ENCODE measurements at places on chromosomes 5 and 9. TPM values are rescaled to one million over a fixed set of nuclear protein-coding genes. Genes with fewer than 3 reads are reported as not detected.

Gene SH2D3C
- 1.9 TPM for total RNA-seq

Gene BRINP1
- total RNA-seq = 0.62 TPM

Gene PCDHA10
- 11.7 TPM for total RNA-seq

Gene PCDHA12
- total RNA-seq = 5.9 TPM

Gene LURAP1L
- total RNA-seq = 0.77 TPM

Gene ENTREP1
- total RNA-seq = 1.8 TPM

Gene TRPM6
- 0.09 TPM for total RNA-seq

Gene SPINK13
- total RNA-seq = not detected

Gene DNLZ
- 15.8 TPM for total RNA-seq

Gene SLC1A1
- 12.5 TPM for total RNA-seq

Gene KDM4C
- 11.1 TPM for total RNA-seq

Gene ANKRD31
- 0.74 TPM for total RNA-seq

Gene PCDHB9
- 3.1 TPM for total RNA-seq

Gene RASEF
- total RNA-seq = 0.21 TPM

Gene MELK
- 112 TPM for total RNA-seq

Gene TEK
- total RNA-seq = 14.6 TPM

Gene GGTA1
- not detected for total RNA-seq

Gene GFI1B
- not detected for total RNA-seq

Gene FGF10
- 1.3 TPM for total RNA-seq

Gene TMEM215
- total RNA-seq = not detected

Gene CDH6
- total RNA-seq = 18.0 TPM

Gene TLX3
- not detected for total RNA-seq

Gene HACD4
- 1.2 TPM for total RNA-seq

Gene EDIL3
- 7.8 TPM for total RNA-seq

Gene SLCO6A1
- total RNA-seq = 0.51 TPM

Gene LRRTM2
- not detected for total RNA-seq

Gene GRXCR2
- total RNA-seq = not detected

Gene TNFSF8
- total RNA-seq = not detected

Gene OR1J2
- total RNA-seq = not detected

Gene ARL14EPL
- total RNA-seq = not detected

Gene PCDHGB6
- total RNA-seq = 22.1 TPM

Gene NTNG2
- 1.2 TPM for total RNA-seq

Gene OR4F3
- not detected for total RNA-seq

Gene DMRT3
- total RNA-seq = 0.41 TPM

Gene LCN15
- not detected for total RNA-seq

Gene INSL6
- not detected for total RNA-seq

Gene PTGDS
- total RNA-seq = not detected

Gene GABRA6
- not detected for total RNA-seq

Gene SPATA31D4
- not detected for total RNA-seq

Gene SPATA31E1
- not detected for total RNA-seq

Gene DMGDH
- 1.4 TPM for total RNA-seq

Gene PRDM9
- total RNA-seq = not detected

Gene MAMDC2
- total RNA-seq = 28.7 TPM

Gene GARIN3
- total RNA-seq = not detected

Gene FAM221B
- total RNA-seq = not detected

Gene CYLC2
- not detected for total RNA-seq

Measured in neural progenitor cell (in vitro differentiated cells).